Muscle of leg (tissue), 16 donors: ENCODE measurements at places on chromosomes 5 and 9.
A peak's percentile ranks its signal among the peaks of the same experiment; 100 is the strongest.

- DNase-seq = no peak
Measured at GRCh38 chr5:53943938-53944337, 366.4 kb downstream of the ARL15 start.

DNA sequence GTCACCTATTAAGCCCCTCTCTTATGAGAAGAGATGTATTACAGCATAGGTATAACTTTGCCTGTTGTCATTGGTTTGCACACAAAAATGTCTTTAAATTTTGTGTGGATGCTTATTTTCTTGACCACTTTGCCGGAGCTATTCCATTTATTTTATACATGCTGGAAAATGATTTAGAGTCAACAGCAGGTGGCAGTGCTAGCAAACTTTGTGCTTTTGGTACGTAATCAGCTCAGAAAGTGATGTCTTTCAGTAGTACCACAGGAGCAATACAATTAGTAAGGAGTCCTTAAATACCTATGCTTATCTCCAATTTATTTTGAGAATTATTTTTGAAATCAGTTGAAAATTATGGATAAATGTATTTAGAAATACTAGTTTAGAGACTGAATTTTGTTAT is 19.8 kb upstream of the NUDT12 start:
- DNase-seq = peak; percentile 57

- DNase-seq = no peak
Measured at GRCh38 chr5:36383942-36384341, 82.2 kb upstream of the RANBP3L start.

DNA sequence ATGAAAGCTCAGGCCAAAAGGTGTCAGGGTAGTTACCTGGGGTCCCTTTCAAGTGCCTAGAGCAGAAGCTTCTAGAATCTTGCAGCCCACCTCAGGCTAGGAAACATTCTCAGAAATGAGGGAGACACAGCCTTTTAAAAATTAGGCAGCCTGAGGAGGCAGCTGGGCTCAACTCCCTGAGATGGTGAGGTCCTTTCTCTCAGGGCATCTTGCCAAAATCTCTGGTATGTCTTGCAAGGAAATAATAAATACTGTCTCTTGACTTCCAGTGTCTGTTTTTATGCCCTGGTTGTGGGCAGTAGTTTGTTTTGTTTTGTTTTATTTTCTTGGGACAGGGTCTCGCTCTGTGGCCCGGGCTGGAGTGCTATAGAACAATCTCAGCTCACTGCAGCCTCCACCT is 100.9 kb upstream of the APC start:
- no peak for DNase-seq

GRCh38 chr5:138625134-138625533 is 49.9 kb upstream of the HSPA9 start:
- DNase-seq = no peak

DNA sequence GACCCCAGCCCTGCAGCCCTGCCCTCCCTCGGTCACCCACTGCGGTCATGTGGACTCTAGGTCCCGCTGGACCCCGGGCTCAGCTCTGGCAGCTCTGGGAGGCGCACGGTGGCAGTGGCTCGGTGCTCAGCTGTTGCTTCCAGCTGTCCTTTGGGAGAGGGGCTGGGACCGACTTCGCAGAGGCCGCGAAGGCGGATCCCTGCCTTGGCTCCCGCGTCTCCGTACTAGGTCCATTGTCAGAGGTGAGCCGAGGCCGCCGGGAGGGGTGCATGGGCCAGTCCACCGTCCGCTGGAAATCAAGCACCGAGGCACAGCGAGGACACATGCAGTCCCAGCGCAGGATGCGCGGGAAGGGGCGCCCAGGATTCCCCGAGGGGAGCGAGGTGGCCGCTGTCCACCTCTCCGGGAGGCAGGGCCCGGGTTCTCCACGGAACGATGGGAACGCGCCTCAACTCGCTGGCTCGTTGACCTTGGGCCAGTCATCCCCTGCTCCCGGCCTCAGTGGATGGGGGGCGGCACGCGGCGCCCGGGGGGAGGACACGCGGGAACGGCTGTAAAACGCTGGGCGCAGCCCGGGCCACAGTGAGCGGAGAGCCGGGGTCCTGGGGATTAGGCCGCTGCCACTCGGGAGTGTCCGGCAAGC is 732 bp downstream of the GBGT1 start:
- no peak for DNase-seq

- DNase-seq = no peak
Measured at GRCh38 chr5:94102849-94103248, 361.4 kb upstream of the POU5F2 start.

DNA sequence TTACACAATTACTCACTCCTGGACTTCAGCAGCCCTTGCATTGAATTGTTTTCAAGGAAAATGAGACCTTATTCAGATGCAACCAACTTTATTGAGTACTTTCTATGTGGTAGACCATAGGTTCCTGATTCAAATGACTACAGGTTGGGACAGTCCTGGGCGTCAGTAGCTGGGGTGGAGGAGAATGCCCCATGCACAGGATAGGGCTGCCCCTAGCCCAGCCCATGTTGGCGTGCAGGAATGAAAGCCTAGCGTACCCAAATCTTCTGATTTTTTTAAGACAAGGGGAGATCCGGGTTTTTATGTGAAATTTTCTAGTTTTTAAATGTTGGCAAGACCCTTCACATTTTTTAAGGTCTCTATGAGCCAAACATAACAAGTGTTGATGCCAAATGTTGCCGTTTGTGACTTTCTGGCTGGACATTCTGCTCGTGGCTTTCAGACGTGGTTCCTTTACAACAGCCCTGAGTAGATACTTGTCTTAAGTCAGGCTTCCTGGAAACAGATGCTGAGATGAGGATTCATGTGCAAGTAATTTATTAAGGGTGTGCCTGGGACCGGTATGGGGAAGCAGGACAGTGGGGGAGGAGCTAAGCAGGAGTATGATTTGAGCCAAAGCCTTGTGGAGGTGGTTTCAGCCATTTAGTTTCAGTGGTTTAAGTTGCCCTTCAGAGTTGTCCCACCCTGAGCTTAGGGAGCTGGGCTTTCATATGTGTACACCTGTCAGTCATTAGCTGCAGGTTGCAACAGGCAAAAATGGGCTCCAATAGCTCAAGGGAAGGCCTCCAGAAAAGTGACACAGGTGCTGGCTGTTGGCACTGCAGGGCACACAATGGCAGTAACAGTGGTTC is 154.1 kb downstream of the NTRK2 start:
- DNase-seq = peak; percentile 84
